ENCODE measurements at places on chromosomes 12 and 14.
A peak's percentile ranks its signal among the peaks of the same experiment; 100 is the strongest.

DNA sequence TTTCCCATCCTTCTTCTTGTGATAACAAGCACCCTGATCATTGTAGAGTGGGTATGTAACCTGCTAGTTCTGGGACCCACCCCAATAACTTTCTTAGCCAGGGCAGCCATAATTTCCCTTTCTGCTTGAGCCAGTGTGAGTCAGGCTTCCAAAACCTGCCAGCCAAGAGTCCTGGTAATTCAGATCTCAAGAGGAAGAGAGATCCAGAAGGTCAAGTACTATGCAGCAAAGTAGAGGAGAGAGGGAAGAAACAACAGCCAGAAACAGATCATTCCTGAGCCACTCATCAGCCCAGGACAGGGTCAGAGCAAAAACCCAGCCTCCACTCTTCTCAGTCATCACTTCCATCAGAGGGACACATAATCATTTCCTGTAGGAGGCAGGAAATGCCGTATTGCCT is 182.0 kb downstream of the DICER1 start:
- no peak for DNase-seq

- DNase-seq: no peak
Measured at GRCh38 chr12:51868821-51869495, 18.9 kb upstream of the ANKRD33 start.

GRCh38 chr12:67026487-67027246 is 242.5 kb upstream of the CAND1 start:
- DNase-seq: no peak

DNA sequence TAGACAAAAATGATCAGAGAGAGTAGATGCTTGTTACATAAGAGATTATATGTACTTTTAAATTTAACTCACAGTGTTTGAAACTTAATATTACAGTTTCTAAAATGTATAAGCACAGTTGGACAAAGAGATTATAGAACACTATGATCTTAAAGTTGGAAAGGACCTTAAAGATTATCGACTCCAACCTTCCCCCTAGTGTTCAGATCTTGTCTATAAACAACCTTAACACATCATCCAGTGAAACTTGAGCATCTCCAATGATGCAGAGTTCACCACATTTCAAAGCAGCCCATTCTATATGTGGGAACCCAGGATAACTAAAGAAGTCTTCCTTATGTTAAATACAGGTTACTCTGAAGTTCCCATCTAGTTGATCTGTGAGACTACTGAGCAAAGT is 480.8 kb downstream of the RMST start:
- DNase-seq: no peak

- DNase-seq: no peak
Measured at GRCh38 chr12:14694970-14695369, 1.4 kb downstream of the GUCY2C start.

- DNase-seq: peak; percentile 56
Measured at GRCh38 chr12:67069451-67070306, 199.5 kb upstream of the CAND1 start.

DNA sequence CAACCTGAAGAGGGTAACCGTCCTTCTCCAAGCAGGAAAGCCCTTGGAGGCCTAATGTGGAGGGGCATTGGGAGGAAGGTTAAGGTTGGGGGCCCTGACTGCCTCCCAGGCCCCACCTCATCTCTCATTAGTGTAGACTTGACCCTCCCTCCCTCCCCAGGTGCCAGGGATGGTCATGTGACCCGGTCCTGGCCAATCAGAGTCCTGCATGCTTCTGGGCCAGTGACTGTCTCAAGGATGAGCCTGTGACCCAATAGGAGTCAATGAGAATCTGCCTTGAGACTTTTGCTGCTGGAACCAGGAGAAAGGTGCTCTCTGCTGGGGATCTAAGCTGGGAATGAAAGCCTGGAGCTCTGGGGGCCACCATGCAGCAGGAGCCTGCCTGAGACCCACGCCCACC is 70.8 kb downstream of the NCOR2 start:
- DNase-seq: peak; percentile 61

DNA sequence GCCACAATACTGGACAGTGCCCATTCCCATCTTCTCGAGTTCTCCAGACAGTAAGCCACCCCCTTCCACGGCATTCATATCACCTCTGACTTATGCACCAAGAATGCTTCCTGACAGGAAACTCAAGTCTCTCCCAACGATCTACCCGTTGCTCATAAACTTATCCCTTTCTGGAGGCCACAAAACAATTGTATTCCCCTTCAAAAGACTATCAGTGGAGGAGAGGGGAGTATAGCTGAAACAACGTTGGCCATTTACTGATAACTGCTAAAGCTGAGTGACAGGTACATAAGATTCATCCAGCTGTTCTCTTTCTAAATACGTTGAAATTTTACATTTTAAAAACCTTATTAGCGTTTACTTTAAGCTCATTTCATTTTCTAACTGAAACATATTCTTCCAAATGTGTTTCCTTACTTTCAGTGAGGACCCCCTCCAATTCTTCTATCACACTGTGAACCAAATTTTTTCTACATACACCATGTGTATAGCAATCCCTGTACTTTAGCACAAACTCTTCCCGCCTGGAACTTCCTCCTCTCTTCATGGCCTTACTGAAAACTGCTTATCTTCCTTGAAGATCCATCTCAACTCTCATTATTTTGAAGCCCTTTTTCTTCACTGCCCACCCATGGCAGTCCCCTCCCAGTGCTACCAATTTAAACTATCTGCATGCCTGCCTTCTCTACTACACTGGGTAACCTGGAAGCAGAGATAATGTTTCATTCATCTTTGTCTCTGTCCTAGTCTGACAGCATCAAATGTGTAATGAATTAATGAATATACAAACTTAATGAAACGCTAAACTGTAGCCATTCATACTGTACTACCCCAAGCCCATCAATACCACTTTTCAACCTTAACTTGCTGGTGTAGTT is 28.8 kb downstream of the ATXN2 start:
- no peak for DNase-seq

DNA sequence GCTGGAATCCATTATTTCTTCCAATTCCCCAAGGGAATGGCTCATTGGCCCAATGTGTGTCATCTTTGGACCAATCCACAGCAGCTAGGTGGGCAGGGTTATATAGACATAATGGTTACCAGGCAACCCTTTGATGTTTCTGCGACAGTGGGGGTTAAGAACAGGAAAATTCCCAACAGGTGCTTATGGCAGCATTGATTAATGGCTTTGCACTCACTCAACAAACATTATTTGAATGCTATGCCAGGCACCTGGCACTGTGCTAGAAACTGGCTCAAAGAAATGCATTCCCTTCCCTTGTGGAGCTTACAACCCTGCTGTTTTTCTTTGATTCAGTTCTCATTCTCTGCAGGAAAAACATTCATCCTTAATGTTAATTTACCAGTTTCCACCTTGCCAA is 1221.0 kb downstream of the AACS start:
- no peak for DNase-seq

DNA sequence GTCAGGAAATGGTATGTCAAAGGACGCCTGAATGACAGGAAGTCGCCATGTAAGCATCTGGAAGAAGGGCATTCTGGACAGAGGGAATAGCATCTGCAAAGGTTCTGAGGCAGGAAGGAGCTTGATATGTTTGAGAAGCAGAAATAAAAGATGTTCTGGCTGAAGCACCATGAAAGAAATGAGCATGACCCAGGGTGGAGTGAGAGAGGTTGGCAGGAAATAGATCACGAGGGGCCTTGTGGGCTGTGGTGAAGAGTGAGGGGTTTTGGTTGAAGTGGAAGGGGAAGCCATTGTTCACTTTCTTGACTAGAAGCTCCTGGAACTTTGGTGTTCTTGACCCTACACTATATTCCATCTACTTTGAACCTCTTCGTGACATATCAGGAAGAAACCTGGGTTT is 99.4 kb upstream of the PARP11 start:
- no peak for DNase-seq

- DNase-seq: peak; percentile 67
Measured at GRCh38 chr14:28608851-28609828, 157.4 kb upstream of the FOXG1 start.

DNA sequence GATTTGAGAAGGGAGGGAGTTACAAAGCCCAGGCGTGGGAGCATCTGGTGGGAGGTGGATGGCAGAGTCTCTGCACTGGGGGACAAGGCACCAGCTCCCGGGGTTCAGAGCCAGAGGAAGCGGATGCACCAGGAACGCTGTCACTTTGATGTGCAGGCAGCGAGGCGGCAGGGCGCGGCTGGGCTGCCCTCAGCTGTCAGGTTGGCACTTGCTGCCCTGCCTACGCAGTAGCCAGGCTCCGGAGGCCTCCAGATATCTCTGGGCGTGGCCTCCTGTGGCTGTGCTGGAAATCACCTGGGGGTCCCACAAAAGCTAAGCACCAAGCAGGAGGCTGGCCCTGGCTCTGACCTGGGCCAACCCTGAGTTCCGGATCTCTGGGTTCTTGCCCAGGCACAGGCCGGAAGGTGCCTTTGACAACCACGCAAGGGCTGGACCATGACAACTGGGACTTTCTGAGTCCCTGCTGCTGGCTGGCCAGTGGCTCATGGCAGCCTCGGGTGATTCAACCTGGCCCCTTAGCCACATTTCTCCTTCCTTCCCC is 62.1 kb upstream of the MAP1LC3B2 start:
- no peak for DNase-seq

- no peak for DNase-seq
Measured at GRCh38 chr14:101129521-101130167, 226.1 kb upstream of the RTL1 start.

DNA sequence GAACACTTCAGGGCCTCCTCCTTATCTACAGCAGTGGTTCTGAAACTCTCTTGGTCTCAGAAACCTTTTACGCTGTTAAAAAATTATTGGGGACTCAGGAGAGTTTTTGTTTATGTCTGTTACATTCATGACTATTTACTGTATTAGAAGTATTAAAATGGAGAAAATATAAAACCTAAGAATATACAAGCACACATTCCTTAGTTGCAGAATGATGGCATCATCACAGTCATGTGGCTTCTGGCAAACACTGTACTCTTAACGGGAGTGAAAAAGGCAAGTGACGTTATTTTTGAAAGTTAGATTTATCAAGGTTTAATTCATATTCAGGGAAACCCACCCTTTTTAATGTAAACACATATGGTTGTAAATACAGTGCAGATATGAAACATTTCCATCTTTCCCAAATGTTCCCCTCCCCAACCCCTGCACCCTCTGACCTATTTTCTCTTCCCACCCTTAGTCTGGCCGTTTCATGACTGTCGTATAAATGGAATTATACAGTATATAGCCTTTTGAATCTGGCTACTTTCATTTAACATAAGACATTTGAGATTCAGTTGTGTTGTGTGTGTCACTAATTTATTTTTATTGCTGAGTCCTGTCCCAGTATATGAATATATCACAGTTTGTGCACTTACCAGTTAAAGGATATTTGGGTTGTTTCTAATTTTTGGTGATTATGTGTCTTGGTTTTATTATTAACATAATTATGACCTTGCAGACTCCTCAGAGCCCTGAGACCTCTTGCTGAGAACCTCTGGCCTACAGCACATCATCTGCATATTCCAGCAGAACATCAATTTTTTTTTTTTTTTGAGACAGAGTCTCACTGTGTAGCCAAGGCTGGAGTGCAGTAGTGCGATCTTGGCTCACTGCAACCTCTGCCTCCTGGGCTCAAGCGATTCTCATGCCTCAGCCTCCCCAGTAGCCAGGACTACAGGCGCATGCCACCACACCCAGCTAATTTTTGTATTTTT is 457.0 kb downstream of the PCNX1 start:
- DNase-seq: no peak

DNA sequence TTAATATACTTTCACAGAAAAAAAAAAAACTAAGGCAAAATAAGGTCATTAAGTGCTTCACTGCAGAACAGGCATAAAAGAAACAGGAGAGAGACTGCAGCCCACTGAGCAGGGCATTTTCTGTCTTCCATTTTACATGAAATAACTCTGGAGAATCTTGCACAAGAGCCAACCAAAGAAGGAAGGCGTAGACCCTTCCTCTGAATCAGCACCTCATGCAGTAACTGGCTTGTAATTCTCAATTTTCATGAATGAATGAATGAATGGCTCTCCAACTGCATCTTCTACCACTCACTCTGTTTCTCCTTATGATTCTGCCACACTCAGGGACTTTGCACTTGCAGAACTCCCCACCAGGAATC is 102.0 kb upstream of the PPM1H start:
- no peak for DNase-seq

- DNase-seq: no peak
Measured at GRCh38 chr14:87017335-87017734, 975.6 kb downstream of the GALC start.

GRCh38 chr14:56334458-56334857 is 216.2 kb downstream of the PELI2 start:
- DNase-seq: no peak

DNA sequence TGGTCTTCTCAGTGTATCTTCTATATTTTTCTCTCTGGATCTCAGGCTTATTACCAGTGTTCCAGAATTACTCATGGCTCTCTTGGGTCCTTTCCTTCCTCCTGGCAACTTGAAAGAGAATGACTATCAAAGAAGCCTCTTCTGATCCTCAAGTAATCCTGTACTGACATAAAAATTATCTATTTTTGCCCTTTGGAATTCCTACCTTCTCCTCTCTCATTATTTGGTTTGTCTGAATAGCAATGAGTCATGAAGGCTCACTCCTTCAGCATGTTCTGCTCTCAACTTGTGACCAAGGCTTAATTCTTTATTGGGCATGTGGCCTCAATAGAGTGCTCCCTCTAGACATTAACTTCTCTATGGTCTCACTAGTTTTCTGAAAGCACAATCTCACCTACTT is 553.6 kb upstream of the ATP2B1 start:
- no peak for DNase-seq

- DNase-seq: peak; percentile 78
Measured at GRCh38 chr14:93939304-93940229, 12.4 kb downstream of the FAM181A start.

DNA sequence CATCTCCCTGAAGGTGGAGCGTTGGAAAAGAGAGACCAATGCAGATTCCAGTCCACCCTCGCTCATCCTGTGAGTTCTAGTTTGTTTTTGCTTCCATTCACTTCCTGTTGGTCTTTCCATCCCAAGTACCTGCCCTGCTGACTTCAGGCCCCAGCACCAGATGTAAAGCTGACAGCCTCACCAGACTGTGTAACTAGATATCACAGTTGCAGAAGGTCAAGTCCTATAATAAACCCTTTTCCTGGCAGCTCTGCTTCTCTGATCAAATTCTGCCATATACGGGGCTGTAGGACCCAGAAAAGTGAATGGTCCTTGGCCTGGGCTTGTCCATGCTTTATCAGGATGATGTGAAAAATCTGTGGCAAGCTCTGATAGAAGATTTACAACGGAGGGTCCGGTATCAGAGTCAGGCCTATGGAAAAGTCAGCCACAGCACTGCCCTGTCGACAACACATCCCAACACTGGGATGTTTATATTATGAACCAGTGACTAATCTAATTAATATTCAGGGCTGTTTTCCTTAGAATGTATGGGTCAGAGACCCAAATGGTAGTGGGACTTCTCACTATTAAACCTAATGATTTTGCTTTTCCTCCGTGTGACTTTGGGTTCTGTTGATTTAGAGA is 42.1 kb downstream of the CCDC175 start:
- DNase-seq: no peak

GRCh38 chr12:72677139-72677538 is 405.0 kb downstream of the TRHDE start:
- DNase-seq: no peak

- DNase-seq: peak; percentile 70
Measured at GRCh38 chr12:110079477-110080400, 31.4 kb upstream of the C12orf76 start.

GRCh38 chr12:93122569-93123091 is 193.5 kb upstream of the EEA1 start:
- DNase-seq: no peak

- DNase-seq: no peak
Measured at GRCh38 chr14:20219033-20219432, 4.5 kb upstream of the OR11H6 start.

GRCh38 chr14:73751157-73751691 is 37.0 kb upstream of the PNMA1 start:
- no peak for DNase-seq

Data from NAMALWA (cell line).